Stomach (tissue), 19 donors: ENCODE measurements at places on chromosomes 7 and 10. TPM values are rescaled to one million over a fixed set of nuclear protein-coding genes. Genes with fewer than 3 reads are reported as not detected.

TMEM139 gene
- 4.6 TPM for total RNA-seq

AGBL3 gene
- not detected for total RNA-seq

USP6NL gene
- 6.2 TPM for total RNA-seq

SPDYE6 gene
- not detected for total RNA-seq

CEP55 gene
- 0.87 TPM for total RNA-seq

LRMDA gene
- total RNA-seq = 6.4 TPM

ADCK2 gene
- 34.4 TPM for total RNA-seq

PIP gene
- not detected for total RNA-seq

FFAR4 gene
- total RNA-seq = 2.0 TPM

ZNF736 gene
- 15.6 TPM for total RNA-seq

UNCX gene
- total RNA-seq = not detected

PSMG3 gene
- 16.9 TPM for total RNA-seq

PLEKHS1 gene
- total RNA-seq = 1.7 TPM

GPR22 gene
- total RNA-seq = not detected

SOSTDC1 gene
- 18.7 TPM for total RNA-seq

ARHGEF5 gene
- total RNA-seq = 92.1 TPM

SPDYE2B gene
- total RNA-seq = not detected

SLC26A4 gene
- not detected for total RNA-seq

ODAD2 gene
- not detected for total RNA-seq

PRTFDC1 gene
- total RNA-seq = 19.6 TPM

CARD11 gene
- 2.3 TPM for total RNA-seq

VSTM4 gene
- 3.8 TPM for total RNA-seq

PALD1 gene
- 14.7 TPM for total RNA-seq

OR13A1 gene
- not detected for total RNA-seq

STAG3 gene
- total RNA-seq = not detected

NCF1 gene
- 97.4 TPM for total RNA-seq

C10orf105 gene
- total RNA-seq = not detected

IRF5 gene
- total RNA-seq = 13.8 TPM

VIPR2 gene
- 25.4 TPM for total RNA-seq

VCL gene
- total RNA-seq = 73.9 TPM

SFMBT2 gene
- 13.4 TPM for total RNA-seq

CYP3A7 gene
- total RNA-seq = not detected

STEAP2 gene
- total RNA-seq = 8.7 TPM

IL6 gene
- not detected for total RNA-seq

ADGRA1 gene
- not detected for total RNA-seq

GARIN1A gene
- 0.72 TPM for total RNA-seq

NUTM2D gene
- 2.0 TPM for total RNA-seq

GPAM gene
- total RNA-seq = 3.5 TPM

SPDYE2 gene
- not detected for total RNA-seq

CTTNBP2 gene
- total RNA-seq = 0.89 TPM

CTAGE4 gene
- total RNA-seq = 3.3 TPM

ENTPD1 gene
- 56.7 TPM for total RNA-seq
